Activated CD4-positive, alpha-beta T cell treated with anti-CD3 and anti-CD28 coated beads, Interleukin-2, Interleukin-6, amounts not matched to agents 100 ng/mL and 50 ng/mL, durations not matched to agents 16 hours and 8 hours (primary cell): ENCODE measurements at places on chromosomes 11 and 22.

- DNase-seq = no peak
Measured at GRCh38 chr11:3964056-3964455, 108.6 kb downstream of the STIM1 start.

GRCh38 chr11:17607591-17608570, 60.8 kb downstream of the OTOG start:
- DNase-seq = no peak

DNA sequence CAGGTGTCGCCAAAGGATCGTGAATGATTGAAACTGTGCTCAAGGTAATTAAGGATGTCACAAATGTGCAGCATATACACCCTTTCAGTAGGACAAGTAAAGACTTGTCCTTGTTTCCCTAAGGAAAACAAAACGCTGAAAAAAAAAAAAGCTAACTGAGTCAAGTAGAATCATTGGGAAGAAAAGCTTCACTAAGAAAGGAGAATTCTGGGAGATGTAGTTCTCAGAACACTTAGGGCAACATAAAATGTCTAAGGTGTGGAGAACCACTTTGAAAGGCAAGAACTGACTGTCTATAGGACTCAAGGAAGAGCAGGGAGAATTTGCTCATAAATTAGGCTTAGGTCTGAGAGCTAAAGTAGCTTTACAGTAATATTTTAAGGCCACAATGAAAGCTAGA, 2.9 kb upstream of the OR5T1 start:
- no peak for DNase-seq

DNA sequence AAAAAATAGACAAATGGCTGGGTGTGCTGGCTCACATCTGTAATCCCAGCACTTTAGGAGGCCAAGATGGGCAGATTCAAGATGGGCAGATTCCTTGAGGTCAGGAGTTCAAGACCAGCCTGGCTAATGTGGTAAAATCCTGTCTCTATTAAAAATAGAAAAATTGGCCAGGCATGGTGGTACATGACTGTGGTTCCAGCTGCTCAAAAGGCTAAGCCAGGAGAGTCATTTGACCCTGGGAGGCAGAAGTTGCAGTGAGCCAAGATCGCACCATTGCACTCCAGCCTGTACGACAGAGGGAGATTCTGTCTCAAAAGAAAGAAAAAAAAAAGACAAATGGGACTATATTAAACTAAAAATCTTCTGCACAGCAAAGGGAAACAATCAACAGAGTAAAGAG, 55.4 kb downstream of the USP35 start:
- no peak for DNase-seq

DNA sequence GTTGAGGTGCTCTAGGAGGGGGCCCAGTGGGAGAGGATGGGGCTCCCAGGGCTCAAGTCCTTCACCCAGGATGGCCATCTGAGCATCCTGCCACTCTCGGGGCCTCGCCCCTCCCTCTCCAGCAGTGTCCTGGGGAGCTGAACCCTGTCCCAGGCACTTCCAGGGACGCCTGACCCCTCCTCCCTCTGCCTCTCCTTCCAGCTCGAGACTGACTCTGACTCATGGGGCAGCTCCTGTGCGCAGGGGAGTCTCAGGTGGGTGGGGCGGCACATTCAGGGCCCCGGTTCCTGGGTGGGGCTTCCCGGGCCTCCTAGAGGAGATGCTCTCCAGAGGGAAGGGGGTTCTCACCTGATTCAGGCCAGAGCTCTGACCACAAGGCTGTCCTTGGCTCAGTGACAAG, 77.1 kb upstream of the IGLL5 start:
- no peak for DNase-seq

DNA sequence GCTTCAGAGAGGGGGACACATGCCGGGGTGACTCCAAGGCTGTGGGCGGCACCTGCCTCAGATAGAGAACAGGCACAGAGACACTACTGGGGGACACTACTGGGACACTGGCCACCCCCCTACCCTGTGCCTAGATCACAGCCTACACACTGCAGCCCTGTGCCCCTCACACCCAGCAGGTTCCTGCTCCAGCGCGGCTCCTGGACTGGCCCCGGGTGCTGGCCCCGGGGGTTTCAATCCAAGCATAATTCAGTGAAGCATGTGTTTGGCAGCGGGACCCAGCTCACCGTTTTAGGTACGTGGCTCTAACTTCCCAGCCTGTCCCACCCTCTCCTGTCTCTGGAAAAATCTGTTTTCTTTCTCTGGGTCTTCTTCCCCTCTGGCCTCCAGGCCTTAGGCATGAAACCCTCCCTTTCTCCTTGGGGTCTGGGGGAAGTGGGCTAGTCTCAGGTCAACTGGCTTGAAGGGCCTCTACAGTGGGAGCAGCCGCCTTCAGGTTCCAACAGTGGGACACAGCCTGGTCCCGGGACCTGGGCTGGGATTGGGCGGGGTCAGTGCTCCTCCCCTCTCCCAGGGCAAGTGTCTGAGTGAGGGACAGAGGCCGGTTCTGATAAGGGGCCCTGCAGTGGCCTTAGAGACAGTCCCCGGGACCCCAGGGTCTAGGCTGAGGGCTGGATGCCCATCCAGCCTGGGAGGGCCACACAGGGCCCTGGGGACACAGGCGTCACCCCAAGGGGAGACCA, 98.8 kb downstream of the CRYBB2 start:
- DNase-seq = no peak

GRCh38 chr11:9120664-9121468, 29.5 kb upstream of the SCUBE2 start:
- DNase-seq = no peak

DNA sequence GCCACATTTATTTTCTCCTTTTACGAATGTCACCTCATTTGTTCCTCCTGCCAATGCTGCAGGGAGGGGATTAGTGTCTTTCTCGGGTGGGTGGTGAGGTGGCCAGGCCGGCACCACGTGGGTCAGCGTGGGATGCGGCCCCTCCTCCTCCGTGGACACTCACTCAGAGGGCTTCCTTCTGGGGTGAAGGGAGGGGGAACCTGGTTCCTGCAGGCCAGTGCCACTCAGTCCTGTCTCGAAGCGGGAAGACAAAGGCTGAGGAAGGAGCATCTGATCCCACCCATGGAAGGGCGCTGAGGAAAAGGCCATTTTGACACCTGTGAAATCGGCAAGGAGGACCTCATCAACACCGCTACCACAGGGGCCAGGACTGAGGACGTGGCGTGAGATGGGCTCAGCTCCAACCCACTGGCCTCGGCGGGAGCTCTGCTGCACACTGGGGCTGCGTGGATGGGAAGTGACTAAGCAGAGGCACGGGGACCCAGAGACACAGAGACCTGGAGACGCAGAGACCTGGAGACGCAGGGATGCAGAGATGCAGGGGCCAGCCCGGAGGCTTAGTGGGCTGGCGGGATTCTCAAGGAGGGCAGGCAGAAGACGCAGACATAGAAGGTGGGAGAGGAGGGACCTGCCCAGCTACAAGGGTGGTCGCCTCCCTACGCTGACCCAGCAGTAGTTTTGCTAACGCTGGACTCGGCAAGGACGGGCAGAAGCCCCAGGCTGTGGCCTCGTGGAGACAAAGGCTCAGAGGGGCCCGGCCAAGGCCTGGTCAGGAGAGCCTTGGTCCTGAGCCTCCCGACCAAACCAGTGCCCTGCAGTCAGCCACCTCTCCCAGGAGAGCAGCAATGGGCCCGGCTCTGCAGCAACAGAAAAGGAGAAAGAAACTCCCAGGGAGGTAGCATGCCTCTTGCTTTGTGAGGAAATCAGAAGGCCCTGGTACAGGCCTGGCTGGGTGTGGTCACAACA, 1071.2 kb downstream of the BRD1 start:
- no peak for DNase-seq

DNA sequence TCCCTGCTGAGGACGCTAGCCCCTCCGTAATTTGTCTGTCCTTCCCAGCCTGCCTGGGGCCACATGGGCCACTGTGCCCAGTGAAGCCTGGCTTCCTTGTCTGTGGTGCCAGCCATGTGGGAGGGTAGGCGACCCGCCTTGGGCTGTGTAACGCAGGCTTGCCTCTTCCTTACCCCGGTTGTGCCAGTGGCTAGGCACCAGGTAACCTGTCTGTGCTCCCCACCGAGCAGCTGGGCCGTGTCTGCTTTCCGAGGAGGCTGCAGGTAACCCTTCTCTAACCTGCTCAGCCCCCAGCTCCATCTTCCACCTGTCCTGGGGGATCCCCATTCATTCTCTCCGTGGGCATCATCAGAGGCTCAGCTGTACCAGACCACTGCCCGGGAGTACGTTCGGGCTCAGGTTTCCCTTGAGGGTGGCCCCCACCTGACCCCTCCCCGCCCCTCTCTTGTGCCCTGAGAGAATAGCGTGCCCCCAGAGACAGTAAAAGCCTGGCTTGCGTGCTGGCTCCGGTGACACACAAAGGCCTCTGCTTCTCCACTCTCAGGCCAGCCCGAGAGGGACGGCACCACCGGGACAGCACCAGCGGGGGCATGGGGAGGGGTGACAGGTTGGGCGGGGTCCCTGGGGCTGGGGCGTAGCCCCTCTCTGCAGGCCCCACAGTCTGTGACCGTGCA, 79.1 kb downstream of the CDKN1C start:
- no peak for DNase-seq

- no peak for DNase-seq
Measured at GRCh38 chr11:77203901-77204753, 76.1 kb downstream of the MYO7A start.

DNA sequence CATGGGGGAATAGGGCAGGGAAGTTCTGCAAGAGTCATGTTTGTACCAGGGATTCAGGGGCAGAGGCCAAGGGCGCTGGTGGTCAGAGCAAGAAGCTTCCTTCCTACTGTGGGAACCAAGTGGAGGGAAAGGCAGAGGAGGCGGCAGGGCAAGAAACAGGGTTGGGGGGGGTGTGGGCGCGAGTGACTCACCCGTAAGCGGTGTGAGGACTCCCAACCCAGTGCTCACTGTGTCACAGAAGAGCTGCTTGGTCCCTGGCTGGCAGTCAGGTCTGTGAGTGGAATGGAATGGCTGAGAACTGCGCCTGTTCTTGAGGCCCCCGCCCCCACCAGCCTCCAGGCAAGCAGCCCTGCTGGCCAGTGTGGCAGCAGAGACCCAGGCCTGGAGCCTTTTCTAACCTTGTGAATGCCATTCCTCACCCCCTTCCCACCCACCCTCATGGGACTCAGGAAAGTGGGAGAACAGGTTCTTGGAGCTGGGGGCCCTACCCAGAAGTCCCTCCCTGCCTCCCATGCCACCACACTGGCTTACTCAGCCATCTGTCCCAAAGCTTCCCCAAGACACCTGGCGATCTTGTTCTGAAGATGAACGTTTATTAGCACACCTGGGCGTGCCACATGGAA, 4.7 kb downstream of the LRRC10B start:
- DNase-seq = no peak

DNA sequence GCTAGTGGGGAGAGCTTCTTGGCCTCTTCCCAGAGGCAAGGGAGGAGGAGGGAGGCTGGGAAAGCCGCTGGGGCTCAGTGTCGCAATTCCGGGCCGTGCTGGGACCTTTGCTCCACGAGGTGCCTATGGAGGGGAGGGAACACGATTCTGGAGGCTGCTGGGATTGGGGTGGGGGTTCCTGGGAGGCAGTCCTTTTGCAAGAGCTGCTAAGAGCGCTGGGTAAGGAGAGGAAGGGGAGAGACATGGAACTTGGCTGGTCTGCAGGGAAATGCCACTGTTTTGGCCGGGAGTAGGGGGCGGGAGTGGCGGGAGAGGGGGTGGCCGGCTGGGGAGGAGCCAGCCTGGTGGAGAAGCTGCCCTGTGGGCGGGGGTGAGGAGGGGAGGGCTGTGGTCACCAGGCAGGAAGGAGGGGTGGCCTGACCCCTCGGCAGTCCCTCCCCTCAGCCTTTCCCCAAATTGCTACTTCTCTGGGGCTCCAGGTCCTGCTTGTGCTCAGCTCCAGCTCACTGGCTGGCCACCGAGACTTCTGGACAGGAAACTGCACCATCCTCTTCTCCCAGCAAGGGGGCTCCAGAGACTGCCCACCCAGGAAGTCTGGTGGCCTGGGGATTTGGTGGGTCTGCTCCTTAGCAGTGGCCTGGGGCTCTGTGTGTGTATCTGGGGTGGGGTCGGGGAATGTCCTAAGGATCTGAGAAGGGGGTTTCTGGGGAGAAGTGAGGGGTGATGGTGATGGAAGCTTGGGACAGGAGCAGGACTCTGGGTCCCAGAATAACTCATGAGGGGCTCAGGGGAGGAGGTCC, at the start of gene NR1H3:
Gene NR1H3, plus strand, starts transcription at position 480 of the 800 bp plus-strand sequence. CDS start 1,221 bp downstream, outside the sequence.
- no peak for DNase-seq

DNA sequence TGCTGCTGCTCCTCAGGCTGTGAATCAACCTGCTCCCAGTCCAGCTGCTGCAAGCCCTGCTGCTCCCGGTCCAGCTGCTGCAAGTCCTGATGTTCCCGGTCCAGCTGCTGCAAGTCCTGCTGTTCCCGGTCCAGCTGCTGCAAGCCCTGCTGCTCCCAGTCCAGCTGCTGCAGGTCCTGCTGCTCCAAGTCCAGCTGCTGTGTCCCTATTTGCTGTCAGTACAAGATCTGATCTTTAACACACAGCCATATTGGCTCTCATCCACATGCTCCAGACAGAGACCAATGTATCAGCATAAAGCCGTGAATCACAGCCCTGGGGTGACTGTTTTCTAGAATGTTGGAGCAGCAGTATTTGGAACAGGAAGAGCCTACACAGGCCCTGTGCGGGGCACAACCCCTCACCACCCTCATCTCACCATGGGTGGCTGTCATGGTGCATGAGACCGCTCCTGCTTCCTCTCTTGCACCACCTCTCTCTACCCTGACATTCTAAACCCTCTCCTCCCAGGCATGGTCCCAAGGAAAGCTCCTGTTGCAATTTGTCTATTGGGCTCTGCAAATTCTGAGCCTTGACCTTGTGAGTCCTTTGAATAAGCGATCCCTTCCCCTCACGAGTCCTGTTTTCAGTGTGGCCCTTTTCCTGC, 3.5 kb downstream of the KRTAP5-10 start:
- no peak for DNase-seq

- peak; percentile 67 for DNase-seq
Measured at GRCh38 chr11:65506772-65507505, 8.1 kb downstream of the MALAT1 start.

DNA sequence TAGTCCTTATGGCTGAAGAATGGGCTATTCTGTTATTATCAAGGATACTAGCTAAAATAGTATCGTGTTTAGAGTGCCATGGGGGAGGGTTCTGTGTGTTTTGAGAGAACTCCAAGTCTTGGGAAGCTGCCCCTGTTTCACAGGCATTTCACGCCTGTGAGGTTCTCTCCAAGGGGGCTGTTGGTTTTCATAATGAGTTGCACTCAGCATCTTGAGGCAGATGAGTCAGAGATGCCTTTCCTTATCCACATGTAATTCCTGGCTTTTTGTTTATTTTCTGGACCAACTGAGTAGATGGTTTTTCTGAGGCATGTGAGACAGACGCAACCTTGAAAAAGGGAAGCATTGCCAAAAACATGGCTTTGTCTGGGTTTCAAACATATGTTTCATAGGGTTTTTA, 203.7 kb downstream of the ARHGAP42 start:
- DNase-seq = no peak

- no peak for DNase-seq
Measured at GRCh38 chr11:57318178-57318577, 6.6 kb downstream of the TNKS1BP1 start.

GRCh38 chr22:36156515-36157419, 3.8 kb downstream of the APOL3 start:
- DNase-seq = peak; percentile 78

DNA sequence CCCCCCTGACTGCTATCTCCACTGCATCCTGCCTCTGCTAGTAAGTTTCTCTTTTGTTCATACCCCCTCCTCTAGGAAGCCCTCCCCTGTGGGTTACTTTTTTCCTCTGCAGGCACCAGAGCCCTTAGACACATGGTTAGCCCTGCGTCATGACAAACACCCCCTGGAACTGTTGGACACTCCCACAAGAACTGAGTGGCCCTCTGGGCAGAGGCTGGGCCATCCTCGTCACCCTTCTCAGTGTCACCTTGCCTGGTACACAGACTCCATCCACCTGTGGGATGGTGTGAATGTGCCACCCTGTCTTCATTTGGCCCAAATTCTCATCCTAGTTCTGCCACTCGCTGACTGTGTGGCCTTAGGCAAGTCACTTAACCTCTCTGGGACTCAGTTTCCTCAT, 4.1 kb upstream of the RAB3IL1 start:
- no peak for DNase-seq

- DNase-seq = no peak
Measured at GRCh38 chr11:45995342-45995734, 72.9 kb downstream of the LARGE2 start.
